Endodermal cell (in vitro differentiated cells): ENCODE measurements at places on chromosomes 6 and 20. TPM values are rescaled to one million over a fixed set of nuclear protein-coding genes. Genes with fewer than 3 reads are reported as not detected.

DNA sequence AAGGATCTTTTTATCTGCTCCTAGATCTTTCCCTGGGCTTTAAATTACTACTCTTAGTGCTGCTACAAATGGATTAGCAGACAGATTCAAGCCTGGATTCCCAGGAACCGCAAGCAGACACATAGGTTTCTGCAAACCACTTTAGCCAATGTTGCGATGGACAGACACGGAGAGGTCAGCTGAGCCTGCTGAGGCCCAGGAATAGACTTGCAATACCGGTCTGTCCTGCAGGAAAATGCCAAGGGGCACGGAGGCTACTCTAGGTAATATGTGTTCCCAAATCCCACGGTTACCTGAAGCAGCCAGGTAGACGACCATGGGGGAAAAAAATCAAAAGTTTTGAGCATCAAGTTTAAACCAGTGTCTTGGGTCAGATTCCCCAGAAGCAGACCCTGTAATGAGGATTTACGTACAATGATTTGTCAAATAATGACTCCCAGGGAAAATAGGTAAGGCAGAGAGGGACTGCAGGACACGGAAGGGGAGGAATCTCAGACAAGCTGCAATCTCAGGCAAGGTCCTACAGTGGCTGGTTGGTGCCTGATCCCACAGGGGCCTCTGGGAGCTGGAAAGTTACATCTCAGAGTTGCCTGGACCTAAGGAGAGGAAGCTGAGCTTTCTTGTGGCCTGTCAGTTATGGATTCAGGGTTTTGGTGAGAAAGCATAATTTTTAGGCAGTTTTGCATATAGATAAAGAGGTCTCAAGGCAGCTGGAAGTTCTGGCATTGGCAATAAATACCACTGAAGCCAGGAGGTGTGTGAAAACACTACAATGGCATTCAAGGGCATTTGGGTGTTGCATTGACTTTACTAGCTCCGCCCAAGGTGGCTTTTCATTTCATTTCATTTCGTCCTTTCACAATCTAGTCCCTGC is 12.5 kb downstream of the OTOR start:
- DNase-seq: peak; percentile 59

GRCh38 chr20:62266851-62267250 is 28.5 kb downstream of the OSBPL2 start:
- no peak for DNase-seq

DNA sequence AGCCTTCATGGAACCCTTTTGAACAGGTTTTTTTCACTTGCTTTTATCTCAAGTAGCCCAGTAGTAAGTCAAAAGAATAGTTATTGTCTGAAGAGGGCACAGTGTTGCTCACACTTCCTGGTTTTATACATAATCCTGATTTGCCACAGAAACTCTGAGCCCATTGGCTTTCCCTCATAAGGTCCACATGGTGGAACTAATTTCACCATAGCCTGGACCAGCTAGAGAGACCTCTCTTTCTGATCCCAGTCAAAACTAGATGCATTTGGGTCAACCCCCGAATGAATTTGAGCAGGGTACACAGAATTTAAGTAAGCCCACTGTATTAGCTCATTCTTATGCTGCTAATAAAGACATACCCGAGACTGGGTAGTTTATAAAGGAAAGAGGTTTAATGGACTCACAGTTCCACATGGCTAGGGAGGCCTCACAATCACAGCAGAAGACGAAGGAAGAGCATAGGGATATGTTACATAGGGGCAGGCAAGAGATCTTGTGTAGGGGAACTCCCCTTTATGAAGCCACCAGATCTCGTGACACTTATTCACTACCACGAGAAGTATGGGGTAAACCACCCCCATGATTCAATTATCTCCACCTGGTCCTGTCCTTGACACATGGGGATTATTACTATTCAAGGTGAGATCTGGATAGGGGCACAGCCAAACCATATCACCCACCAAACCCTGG is 6.2 kb downstream of the RWDD2A start:
- no peak for DNase-seq

GRCh38 chr6:21609881-21610329 is 16.4 kb downstream of the SOX4 start:
- DNase-seq: no peak

GRCh38 chr6:149806127-149806526 is 56.6 kb downstream of the PCMT1 start:
- no peak for DNase-seq

DNA sequence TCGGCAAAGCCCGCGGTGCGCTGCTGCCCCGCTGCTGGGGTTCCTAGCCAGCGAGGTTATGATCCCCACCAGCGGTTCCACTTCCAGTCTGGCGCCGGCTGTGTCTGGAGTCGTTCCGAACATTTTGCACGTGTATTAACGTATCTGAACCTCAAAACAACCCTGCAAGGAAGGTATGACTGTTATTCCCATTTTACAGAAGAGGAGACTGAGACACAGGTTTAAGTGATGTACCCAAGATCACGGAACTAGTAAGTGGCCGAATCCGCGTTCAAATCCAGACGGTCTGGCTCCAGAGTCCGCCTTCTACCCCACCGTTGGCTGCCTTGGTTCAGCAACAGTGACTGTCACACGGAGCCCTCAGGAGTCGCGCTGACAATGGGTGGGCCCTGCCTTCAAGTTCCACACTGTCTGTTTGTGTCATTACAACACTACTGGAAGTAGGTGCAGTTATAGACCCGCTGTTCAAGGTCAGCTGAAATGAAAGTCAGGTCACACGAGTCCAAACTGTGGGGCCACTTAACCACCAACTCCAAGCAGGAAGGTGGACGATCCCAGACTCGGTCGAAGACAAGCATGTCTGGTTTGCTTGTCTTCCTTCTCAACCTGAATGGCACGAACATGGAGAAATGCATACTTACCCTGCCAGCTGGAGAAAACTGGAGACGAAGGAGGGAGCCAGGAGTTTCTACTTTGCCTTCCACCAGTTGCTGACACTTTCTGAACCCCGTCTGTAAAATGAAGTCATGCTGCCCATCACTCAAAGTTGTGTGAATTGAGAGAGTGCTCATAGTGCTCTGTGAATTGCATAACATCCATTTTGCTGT is 803 bp upstream of the SRXN1 start:
- no peak for DNase-seq

DNA sequence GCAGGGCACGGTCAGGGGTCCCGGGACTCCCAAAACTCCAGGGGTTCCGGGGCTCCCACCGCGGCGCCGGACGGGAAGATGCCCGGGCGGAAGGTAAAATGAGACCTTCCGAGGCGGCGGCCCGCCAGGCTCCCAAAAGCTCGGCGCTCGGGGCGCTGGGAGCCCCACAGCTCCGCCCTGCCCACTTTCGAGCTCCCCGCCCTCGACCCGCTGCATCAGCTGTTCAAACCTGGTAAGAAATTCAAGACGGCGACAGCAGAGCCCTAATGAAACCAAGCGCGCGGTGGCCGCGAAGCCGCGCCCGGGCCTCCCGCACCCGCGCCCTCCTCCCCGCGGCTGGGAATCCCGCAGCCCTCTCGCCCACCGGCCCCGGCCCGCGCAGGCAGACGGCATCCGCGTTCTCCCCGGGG is 369 bp downstream of the SLC4A11 start:
- DNase-seq: peak; percentile 80

GRCh38 chr20:51648571-51648947 is 106.0 kb upstream of the NFATC2 start:
- DNase-seq: no peak

- no peak for DNase-seq
These were observed 235.5 kb upstream of the KCNQ5 start for GRCh38 chr6:72386324-72386723.

GRCh38 chr6:135191508-135192255 is 10.6 kb downstream of the MYB start:
- no peak for DNase-seq

DNA sequence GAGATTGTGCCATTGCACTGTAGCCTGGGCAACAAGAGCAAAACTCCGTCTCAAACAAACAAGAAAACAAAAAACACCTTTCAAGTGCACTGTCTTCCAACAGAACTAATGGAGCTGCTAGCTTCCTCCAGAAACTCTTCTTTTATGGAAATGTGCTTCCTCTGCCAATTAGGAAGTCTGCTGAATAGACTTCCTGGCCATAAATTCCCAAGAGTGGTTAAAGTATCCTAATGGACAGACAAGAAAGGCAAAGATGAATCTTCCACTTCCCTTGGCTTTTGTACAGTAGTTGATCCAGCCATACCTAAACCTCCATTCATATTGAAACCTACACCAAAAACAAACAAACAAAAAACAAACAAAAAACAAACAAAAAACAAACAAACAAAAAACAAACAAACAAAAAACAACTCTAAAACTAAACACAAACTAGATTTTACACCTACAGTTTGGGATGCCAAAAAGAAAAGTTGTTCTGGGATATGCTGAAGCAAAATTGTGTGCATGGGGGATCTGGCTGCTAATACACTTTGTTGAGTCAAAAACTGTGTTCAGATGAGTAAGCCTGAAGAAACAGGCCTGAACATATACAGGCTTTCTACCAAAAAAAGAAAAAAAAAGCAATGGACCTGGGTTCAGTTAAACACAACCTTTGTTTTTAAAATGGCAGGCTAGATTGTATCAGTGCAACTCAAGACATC is 59.8 kb upstream of the CARMIL1 start:
- no peak for DNase-seq

GRCh38 chr6:87171938-87172633 is 16.7 kb downstream of the ZNF292 start:
- no peak for DNase-seq

DNA sequence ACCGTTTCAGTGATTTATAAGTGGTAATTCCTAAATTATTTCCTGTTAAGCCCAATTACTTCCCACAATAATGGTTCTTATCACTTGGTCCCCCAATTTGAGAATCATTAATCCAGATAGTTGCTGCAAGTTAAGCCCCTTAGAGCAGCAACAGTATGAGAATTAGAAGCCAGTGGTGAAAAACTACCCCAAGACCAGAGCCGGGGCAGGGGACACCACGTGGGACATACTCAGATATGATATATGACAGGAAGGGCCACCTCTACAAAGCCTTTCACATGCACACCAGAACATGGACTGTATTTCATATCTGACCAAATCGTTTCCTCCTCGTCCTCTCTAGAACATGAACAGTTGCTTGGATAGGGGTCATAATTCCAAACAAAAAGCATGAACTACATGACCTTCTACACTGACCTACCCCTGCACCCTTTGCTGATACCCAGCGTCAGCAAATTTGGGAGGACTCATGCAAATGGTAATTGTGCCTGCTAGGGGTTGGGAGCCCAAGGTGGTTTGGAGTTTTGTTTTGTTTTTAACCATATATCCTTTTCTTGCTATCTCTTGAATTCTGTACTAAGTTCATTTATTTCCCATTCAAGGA is 3.9 kb downstream of the JAG1 start:
- no peak for DNase-seq

DNA sequence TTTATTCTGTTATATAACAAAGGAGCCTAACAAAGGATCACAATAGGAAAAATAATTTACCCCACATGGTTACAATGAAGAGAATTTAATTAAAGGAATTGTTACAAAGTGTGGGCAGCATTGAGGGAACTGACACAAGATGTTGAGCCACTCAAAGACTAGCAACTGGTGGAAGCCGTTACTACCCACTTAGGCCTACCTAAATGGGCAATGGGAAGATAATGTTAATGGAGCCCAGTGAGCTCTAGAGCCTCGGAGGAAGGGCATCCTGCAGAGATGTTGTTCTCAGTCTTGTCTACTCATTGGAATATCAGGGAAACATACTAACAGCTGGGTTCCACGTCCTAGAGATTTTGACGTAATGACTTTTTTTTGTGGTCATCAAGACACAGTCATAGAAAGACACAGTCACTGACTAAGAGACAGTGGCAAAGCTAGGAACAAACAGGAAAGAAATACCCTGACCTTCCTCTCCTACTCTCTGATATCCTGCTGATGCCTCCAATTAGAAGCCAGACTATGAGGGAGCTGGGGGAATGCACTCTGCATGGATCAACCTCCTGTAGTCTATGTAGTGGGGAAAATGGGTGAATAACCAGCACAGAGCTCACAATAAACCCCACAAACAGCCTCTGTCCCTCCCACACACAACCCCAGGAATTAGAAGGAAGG is 523.8 kb upstream of the FLRT3 start:
- DNase-seq: peak; percentile 45

- no peak for DNase-seq
These were observed 61.7 kb downstream of the CDH22 start for GRCh38 chr20:46246559-46246958.

GRCh38 chr6:48961781-48962415 is 501.2 kb downstream of the MMUT start:
- no peak for DNase-seq

DNA sequence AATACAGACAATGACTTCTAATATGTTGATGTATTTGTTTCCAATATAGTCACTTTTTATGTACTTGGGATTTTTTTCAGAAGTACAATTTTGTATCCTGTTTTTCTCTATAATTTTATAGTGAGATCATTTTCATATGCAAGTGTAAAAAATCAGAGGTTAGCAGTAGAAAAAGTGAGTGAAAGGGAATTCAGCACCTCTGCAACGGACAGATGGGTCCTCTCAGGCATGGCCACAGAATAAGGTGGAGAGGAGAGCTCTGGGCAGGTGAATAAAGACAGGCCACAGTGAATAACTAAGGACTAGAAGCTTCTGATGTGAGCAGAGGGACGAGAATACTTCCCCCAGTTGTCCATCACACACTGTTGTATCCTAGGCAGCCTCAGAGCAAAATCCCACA is 210.1 kb upstream of the CNR1 start:
- no peak for DNase-seq

DNA sequence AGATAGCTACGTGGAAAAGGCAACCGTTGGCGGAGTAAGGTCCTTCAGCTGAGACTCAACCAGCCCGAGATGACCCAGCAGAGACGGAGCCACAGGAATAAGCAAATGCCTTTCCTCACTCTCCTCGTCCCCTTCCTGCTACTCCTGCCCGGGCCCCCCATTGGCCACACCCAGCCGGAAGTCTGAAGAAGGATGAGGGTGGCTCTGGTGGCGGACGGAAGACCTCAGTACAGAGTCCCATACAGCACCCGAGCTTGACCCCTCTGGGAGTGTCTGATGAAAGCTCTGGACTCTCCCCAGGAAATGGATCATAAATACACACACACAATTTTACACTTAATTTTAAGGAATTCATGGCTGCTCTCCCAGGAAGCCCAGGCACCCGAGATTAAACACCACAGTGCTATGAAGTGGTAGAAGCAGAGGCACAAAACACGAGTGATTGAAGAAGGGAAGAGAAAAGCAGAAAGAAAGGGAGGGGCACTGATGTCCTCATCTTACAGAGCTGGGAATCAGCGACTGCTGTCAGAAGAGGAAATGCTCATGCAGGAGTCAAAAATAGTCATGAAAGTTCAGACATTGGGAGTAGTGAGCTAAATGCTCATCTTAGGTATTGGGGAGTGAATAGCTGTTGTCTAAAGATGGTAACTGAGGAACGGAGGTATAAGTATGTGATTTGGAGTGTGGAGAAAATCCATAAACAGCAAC is 125.6 kb downstream of the BANF2 start:
- no peak for DNase-seq

- no peak for DNase-seq
These were observed 17.5 kb upstream of the PANK2 start for GRCh38 chr20:3871550-3872265.

FOXS1 gene
- not detected in 3 replicates for total RNA-seq

MRAP2 gene
- total RNA-seq: 9.5 to 10.7 TPM (median 10.3 TPM) in 3 replicates

PTPRA gene
- 49.9 and 52.4 TPM in 2 replicates for total RNA-seq

COX4I2 gene
- 2.0 TPM in 1 of 3 replicates, not detected in the others for total RNA-seq

SYCP2L gene
- total RNA-seq: 4.2 and 4.5 TPM in 2 replicates

TSPO2 gene
- not detected in 2 replicates for total RNA-seq

NRN1 gene
- 0.40 to 17.2 TPM (median 0.44 TPM) in 3 replicates for total RNA-seq

MPIG6B gene
- not detected in 3 replicates for total RNA-seq
